ENCODE measurements at places on chromosomes 2 and 18.

- DNase-seq, result no peak
Observed at GRCh38 chr2:28644760-28645159, 106.9 kb upstream of the PPP1CB start.

DNA sequence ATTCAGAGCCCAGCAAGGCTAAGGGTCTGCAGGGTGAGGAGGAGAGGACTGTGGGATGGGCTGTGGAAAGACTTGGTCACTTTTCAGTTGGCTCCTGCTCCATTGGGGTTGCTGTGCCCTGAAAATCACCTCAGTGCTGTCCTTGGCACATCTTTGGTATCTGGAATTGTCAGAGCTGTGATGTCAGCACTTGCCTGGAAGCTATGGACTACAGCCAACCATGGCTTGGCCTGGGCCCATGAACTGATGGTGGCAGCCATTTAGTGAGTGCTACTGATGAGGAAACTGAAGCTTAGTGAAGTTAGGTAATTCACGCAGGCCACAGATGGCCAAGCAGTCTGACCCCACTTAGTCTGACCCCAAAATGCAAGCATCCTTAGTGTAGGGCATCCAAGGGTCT is 121.8 kb upstream of the SERPINE2 start:
- DNase-seq, result no peak

GRCh38 chr18:70553245-70553935 is 264.5 kb downstream of the SOCS6 start:
- DNase-seq, result no peak

DNA sequence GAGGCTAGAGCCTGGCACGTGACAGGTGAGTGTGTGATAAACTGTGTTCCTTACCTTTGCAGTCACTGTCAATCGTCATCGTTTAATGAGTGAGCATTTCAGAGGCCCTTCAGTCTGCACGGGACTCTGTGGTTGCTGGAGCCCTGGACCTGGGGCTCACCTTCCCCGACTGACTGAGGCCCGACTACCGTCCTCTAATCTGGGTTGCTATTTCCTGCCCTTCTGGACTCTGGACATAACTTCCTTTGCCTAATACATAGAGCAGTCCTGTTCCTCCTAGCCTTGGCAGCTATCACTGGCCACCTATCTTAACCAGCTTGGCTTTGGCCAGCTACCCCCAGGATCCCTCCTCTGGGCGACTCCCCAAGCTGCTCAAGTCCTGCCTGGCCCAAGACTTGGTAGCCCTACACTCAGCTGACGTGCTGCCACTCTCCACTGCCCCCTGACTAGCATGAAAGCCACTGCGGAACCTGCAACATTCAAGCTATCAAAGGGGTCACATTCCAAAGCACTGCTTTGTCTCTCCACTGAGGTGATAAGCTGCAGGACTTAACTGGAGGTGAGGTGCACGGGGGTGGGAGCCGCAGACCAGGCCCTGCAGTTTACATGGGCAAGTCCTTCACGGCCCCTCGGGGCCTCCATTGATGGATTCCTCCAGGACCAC is 11.1 kb upstream of the RAB17 start:
- DNase-seq, result no peak

DNA sequence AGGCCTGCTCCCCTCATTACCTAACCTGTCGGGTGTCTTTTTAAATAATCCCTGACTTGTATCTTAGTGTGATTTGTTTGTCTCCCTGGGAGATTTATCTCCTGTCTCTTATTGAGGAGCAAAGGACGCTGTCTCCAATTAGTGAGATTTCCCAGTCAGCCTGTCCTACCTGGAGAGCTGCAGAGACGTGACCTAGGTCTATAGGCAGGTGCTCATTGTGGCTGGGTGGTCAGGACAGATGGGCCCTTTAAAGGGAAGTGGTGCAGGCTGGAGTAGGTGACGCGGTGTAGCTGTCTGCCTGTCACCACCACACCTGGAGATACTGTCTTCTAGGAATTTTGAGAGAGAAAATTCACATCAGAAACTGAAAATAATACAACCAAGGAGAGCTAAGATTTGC is 28.0 kb downstream of the PLB1 start:
- DNase-seq, result no peak

DNA sequence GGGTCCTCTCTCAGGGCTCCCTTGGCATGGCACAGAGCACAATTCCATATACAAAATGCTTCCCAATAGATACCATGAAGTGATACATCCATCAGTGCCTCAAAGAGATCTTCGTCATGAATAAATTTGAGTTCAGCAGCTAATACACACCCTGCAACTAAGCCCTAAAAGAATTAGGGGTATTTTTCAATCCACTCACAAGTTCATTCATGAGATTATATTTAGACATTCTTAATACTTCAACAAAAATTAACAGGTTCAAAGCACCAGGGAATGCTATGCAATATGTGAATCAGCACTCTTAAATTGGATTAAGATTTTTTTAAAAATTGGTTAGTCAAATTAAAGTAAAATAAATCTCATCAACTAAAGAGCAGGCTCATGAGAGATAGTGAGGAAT is 79.7 kb downstream of the PID1 start:
- DNase-seq, result no peak

GRCh38 chr2:36322108-36322507 is 33.5 kb upstream of the CRIM1 start:
- no peak for DNase-seq

GRCh38 chr2:75325594-75325993 is 126.3 kb upstream of the TACR1 start:
- DNase-seq, result no peak

GRCh38 chr2:70659551-70659950 is 105.9 kb upstream of the TGFA start:
- no peak for DNase-seq

DNA sequence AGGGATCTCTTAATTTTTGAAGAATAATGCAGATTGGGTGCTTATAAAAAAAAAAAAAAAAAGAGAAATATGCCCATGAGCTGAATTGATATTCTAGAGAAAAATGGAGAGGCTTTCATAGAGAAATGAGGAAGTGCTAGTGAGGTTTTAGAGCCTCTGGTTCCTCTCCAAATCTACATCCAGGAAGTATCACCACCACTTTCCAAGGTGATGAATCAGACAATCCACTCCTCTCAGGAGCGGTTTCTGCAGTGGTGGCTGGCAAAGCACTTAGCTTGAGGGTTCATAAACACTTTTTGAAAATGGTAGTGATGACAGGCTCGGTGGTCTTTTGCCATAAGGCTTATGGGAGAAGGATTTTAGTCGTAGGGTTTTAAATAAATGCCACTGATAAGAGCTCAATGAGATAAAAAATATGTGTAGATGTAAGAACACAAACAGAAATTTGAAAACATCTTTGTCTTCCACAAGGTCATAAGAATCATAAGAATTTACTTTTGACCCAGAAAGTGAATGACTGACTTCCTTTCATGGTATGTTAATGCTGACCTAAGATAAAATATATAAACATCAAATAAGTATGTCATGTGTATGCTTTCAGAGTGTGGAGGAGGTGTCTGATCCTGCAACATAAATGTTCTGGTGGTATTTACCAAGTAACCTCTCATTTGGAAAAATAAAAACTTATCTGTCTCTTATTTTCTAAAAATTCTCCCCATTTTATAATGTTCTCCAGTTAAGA is 42.1 kb upstream of the DSG1 start:
- no peak for DNase-seq

- DNase-seq, result no peak
Observed at GRCh38 chr18:61982475-61982874, 89.7 kb upstream of the RNF152 start.

GRCh38 chr18:732371-732770 is 19.9 kb upstream of the ENOSF1 start:
- DNase-seq, result no peak

GRCh38 chr2:183243758-183244157 is 119.5 kb downstream of the NUP35 start:
- DNase-seq, result no peak

- no peak for DNase-seq
Observed at GRCh38 chr2:43175020-43175441, 51.4 kb downstream of the ZFP36L2 start.

DNA sequence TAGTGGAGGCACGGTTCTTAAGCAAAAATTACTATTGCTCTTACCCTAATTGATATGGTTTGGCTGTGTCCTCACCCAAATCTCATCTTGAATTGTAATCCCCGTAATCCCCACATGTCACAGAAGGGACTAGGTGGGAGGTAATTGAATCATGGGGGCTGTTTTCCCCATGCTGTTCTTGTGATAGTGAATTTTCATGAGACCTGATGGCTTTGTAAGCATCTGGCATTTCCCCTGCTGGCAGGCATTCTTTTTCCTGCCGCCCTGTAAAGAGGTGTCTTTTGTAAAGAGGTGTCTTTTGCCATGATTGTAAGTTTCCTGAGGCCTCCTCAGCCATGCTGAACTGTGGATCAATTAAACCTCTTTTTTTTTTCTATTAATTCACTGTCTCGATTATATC is 1691.8 kb upstream of the SLC39A10 start:
- DNase-seq, result no peak

- no peak for DNase-seq
Observed at GRCh38 chr2:219576505-219577388, 4.6 kb downstream of the INHA start.

DNA sequence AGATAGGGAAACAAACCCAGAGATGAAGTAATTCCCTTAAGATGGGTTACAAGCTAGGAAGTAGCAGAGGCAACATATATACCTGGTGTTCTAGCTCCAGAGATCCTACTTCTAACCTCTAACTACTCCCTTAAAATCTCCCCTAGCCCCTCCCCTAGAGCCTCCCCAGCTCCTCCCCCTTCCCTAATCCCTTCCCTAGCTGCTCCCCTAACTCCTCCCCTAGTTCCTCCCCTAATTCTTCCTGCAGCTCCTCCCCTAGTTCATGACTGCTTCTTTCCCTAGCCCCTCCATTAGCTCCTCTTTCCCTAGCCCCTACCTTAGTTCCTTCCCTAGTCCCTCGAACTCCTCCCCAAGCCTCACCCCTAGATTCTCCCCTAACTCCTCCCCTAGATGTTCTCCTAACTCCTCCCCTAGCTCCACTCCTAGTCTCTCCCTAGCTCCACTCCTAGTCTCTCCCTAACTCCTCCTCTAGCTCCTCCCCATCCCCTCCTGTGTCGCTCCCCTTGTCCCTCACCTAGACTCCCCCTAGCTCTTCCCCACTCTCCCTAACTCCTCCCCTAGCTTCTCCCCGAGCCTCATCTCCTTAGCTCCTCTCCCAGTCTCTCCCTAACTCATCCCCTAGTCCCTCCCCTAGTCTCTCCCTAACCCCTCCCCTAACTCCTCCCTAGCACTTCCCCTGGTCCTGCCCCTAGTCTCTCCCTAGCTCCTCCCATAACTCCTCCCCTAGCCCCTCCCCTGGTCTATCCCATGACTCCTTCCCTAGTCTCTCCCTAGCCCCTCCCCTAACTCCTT is 108.9 kb downstream of the CD226 start:
- DNase-seq, result no peak

DNA sequence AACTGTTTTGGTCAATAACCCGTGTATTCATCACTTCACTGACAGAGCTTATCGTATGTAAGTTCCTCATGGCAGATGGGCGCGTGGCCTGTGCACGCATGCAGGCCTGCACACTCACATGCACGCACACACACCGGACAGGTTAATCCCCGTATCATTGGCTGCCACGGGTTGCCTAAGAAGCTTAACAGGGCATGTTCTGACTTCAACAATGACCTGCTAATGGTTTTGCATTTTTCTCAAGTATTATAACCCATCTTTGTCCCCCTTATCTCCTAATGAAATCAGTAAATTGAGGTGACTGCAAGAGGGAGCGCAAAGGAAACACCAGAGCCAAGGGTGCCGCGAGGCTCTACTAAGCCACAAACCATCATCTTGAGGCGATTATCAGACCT is 399.0 kb upstream of the ID2 start:
- no peak for DNase-seq

- DNase-seq, result no peak
Observed at GRCh38 chr2:180046776-180047175, 39.7 kb upstream of the CWC22 start.
